Fibroblast of skin of scalp (primary cell): ENCODE measurements at places on chromosomes 11 and 22.

DNA sequence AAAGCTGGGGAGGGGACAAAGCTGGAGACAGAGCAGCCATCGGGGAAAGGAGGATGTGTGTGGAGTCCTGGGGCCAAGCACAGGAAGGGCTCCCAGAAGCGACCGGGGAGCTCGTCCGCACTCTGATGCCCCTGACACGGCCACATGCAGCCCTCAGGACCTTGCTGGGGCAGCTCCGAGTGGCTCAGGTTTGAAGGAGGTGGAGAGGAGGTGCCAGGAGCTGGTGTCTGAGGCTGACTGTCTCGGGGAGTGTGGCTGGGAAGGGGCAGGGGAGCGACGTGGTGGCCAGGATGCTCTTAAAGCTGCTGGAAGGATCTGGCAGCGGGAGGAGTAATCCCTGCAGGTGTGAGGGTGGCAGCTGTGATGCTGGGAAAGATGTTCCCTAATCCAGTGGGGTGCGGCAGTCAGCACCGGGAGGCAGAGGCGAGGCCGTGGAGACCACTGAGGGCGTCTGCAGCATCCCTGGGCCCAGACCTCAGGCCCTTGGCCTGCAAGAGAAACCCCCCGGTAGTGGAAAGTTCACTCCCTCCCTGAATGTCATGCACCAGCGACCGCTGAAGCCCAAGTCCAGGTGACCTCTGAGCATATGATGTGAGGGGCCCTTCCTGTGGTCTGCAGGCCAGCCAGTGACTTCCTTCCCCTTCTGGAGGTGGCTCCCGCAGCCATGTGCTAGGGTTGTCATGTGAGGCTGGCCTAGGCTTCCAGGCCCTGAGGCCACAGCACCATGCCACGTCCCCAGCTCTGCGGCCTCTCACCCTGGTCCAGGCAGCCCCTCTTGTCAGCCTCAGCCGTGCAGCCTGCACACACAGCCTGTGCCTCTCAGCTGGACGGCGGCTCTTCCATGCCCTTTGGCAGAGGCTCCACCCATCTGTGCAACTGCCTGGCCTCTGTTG is 17.2 kb upstream of the CTSD start:
- no peak for DNase-seq

- peak; percentile 73 for DNase-seq
These were observed 65.8 kb upstream of the WNT7B start for GRCh38 chr22:46042786-46043185.

DNA sequence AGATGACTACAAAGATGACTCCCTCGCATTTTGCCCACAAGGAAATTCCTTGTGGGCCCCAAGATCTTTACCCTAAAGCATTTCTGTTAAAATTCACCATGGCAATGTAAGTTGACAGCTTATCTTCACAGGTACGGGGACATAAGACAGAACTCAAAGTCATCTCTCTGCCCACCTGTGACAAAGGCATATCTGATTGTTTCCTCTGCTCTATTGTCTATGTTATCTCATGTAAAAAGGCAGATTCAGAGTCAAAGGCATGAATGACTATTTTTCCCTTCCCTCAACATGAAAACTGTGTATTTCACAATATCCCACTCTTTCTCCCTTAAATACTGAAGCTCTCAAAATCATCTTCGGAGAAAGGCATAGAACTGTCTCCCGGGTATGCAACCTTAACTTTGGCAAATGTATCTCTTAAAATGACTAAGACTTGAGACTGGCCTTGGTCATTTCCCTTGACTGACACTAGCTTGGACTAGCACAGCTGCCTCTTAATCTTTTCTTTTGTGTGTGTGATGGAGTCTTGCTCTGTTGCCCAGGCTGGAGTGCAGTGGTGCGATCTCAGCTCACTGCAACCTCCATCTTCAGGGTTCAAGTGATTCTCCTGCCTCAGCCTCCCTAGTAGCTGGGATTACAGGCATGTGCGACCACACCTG is 103.2 kb downstream of the MICAL3 start:
- no peak for DNase-seq

DNA sequence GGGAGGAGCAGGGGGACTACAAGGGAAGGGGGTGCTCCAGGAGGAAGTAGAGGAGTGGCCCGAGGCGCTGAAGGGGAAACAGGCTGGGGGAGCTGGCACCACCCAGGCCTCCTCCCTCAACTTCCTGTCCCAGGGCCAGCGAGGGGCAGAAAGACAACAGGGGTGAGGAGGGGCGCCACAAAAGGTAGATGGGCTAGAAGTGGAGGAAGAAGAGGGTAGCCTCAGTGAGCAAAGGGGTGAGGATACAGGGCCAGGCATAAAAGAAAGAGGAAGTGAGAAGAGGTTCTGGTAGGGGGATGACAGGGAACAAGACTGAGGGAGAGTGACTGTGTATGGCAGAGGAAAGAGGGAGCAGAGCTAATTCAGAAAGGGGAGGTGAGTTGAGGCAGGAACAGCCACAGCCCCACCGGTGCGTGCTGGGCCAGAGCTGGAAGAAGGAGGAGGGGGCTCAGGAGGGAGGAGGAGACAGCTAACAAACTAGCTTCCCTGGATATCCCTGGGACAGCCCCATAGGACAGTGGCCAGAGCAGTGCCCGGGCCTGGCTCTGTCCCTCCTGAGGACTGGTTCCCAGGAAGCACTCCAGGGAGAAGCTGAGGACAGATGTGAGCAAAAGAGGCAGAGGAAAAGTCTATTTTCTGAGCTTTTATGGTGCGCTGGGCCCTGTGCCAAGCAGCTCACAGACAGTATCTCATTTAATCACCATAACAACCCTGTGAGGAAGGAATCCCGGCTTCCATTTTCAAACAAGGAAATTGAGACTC is 8.5 kb downstream of the DCHS1 start:
- DNase-seq: peak; percentile 64

DNA sequence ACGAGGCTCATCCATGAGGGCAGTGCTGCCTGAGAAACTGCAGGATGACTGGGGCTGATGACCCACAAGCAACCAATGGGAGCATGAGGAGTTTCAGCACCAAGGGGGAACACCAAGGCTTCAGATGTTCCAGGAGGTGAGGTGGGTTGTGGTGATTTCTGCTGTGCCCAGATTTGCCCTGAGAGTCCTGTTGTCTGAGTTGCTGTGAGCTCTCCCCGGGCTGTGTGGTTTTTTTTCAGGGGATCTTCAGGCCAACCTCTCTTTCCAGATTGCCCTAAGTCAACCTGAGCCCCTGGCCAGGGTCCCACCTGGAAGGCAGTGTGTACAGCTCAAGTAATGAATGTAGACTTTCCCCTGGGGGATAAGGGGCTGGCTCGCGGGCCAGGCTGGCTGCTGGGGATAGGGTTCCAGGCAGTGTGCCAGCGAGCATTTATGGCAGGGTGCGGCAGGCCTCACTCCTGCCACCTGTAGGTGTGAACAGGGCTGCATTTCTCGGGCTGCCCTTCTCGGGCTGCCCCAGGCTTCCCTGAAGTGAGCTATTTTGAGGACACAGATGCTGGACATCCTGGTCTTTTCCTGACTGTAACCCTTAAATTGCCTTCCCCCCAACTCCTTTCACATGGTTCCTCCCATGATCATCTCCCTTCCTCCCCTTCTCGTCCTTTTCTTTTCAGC is 9.8 kb downstream of the SLC22A6 start:
- peak; percentile 12 for DNase-seq

GRCh38 chr11:8318536-8318935 is 54.9 kb upstream of the LMO1 start:
- no peak for DNase-seq

GRCh38 chr22:23264610-23265367 is 84.5 kb downstream of the BCR start:
- no peak for DNase-seq

- DNase-seq: no peak
These were observed 1.6 kb downstream of the MARK2 start for GRCh38 chr11:63840356-63841060.

DNA sequence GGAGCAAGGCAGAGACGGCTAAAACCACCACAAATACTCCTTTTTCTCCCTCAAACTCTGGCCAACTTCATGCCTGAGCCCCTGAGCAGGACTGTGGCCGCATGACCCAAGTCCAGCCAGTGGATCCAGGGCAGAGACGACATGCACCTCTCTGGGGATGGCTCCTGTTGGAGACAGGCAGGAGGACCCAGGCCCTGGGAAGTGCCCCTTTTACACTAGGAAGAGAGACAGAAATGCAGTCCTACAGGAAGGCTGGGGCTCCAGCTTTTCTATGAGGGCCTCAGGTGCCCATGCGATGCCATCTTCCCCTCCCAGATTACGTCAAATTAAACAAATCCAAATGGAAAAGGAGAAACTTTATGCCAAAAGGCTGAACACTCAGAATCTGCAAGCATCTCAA is 498.0 kb downstream of the BRD1 start:
- no peak for DNase-seq

- DNase-seq: peak; percentile 64
These were observed 13.6 kb downstream of the BLID start for GRCh38 chr11:122102426-122102825.

GRCh38 chr11:24145411-24145810 is 351.4 kb upstream of the LUZP2 start:
- DNase-seq: peak; percentile 22

DNA sequence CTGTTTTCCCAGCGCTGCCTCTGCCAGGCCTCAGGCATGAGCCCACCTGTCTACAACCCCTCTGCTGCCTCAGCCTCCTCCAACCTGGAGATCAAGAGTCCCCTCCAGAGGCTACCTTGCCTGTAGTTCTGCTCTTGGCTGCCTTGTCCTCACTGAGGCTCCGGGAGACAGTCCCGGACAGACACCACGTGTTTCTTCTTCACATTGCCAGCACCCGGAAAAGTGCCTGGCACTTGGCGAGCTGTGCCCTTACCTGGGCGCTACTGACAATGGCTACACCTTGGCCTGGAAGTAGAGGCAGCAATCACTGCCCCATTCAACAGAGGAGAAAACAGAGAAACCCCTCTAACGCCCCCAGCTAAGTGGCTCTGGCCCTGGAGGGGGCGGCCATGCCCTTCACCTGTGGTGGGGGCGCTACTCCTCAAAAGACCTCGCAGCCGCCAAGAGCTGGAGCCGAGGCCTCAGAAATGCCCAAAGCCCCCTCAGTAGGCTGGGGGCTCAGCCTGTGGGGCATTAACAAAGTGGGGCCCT is 3.0 kb upstream of the NAP1L4 start:
- DNase-seq: no peak

- peak; percentile 96 for DNase-seq
These were observed 52.0 kb upstream of the CHRNA10 start for GRCh38 chr11:3723014-3723708.

DNA sequence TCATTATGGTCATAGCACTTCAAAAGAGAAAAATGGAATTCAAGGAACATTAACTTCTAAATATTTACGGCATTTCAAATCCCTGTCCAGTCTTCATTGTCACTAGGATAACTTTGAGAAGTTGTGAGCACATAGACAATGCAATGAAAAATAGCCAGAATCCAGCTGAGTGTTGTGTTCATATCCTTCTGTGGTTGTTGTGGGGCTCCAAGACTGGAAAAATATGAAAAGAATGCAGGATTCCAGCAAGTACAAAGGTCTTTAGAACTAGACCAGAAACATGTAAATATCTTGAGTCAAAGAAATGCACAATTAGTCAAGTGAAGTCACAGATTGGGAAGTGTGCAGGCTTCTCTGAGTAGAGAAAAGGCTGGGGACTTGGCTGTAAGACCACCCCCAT is 68.7 kb downstream of the WT1 start:
- peak; percentile 15 for DNase-seq

- DNase-seq: peak; percentile 81
These were observed 1.1 kb upstream of the EXT2 start for GRCh38 chr11:44094260-44094868.

- no peak for DNase-seq
These were observed 406.5 kb upstream of the CCDC90B start for GRCh38 chr11:83692675-83693074.

DNA sequence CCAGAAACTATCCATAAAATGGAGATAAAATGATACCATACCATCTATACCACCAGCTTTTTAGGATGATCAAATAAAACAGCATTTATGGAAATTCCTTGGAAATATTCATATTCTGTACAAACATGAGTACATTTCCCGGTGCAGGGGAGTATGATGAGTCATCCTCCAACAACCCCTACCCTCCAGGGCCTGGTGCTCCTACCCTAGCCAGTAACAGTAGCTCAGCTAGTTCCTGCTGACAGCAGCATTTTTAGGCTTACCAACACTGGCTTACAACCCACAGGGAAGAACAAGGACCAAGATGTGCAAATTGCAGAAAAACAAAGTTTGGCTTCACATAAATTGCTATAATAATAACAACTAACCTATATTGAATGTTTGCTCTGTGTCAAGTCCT is 406.2 kb upstream of the CADM1 start:
- peak; percentile 49 for DNase-seq

GRCh38 chr22:29443452-29443851 is 5.1 kb downstream of the RFPL1 start:
- no peak for DNase-seq

GRCh38 chr11:129699711-129700304 is 115.8 kb upstream of the TMEM45B start:
- no peak for DNase-seq

DNA sequence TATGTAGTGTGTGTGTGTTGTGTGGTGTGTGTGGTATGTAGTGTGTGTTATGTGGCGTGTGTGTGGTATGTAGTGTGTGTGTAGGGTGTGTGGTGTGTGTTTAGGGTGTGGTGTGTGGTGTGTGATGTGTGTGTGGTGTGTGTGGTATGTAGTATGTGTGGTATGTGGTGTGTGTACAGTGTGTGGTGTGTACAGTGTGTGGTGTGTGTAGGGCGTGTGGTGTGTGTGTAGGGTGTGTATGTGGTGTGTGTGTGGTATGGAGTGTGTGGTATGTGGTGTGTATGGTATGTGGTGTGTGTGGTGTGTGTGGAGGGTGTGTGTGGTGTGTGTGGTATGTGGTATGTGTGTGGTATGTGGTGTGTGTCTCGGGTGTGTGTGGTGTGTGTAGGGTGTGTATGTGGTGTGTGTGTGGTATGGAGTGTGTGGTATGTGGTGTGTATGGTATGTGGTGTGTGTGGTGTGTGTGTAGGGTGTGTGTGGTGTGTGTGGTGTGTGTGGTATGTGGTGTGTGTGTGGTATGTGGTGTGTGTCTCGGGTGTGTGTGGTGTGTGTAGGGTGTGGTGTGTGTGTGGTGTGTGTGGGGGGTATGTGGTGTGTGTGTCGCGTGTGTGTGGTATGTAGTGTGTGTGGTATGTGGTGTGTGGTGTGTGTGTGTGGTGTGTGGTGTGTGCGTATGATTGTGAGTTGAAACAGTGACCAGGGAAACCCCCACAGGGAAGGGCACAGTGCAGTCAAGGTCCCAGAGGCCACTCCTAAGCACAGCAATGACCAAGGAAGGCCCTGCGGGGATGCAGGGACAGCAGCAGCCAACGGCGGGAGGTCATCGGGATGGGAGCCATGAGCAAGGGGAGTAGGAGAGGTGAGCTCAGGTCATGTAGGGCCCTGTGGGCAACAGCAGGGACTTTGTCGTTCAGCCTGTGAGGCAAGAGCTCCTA is 2.9 kb upstream of the PPP6R2 start:
- peak; percentile 43 for DNase-seq

- DNase-seq: no peak
These were observed 38.2 kb downstream of the LDLRAD3 start for GRCh38 chr11:35982061-35982460.

GRCh38 chr11:94154095-94154856 is 25.6 kb downstream of the PANX1 start:
- DNase-seq: no peak

GRCh38 chr11:11973361-11973800 is 35.0 kb downstream of the DKK3 start:
- DNase-seq: peak; percentile 93
